ENCODE measurements at places on chromosomes 6 and 20. TPM values are rescaled to one million over a fixed set of nuclear protein-coding genes. Genes with fewer than 3 reads are reported as not detected.

Gene PLCG1
- total RNA-seq, result 419 TPM

Gene SCGN
- not detected for total RNA-seq

Gene SCRT2
- not detected for total RNA-seq

Gene ENPP4
- total RNA-seq, result 9.0 TPM

Gene TCP11
- not detected for total RNA-seq

- H3K4me3 ChIP-seq, result no peak overlapping the region
- no peak for DNase-seq
- H3K27me3 ChIP-seq, result peaks cover 2% of the 10 kb centered on the region
- H3K36me3 ChIP-seq, result no peaks in the 10 kb centered on the region
- H3K4me1 ChIP-seq, result no peaks in the 10 kb centered on the region
Observed at GRCh38 chr6:168782187-168782751, 341.3 kb downstream of the SMOC2 start.

DNA sequence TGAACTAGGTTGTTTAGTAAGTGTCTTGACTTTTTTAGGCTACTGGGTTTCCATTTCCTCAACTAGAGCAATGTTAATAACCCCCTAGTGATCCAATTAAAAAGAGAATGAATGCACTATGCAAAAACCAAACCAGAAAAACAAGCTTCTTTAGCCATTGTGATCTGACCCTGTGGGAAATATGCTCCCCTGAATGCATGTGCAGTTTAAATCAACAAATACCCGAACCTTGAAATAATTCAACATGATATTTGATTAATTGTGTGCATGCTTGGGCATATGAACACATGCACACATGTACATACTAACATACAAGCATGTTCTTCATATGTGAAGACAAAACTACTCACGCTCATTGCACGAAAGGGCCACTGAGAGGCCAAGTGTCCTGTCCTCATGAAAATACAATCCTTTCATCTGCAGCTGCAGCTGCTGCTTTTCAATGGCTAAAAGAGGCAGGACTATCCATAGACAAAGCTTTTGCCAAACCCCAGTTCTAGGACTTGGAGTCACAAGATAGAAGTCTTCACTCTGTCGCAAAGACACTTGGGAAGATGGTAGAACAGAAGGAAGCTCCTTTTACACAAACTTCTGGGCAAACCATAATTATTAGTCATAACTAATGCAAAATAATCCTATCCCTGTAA lies 207.1 kb upstream of the POU3F2 start:
- no peaks in the 10 kb centered on the region for H3K4me1 ChIP-seq
- DNase-seq, result no peak
- H3K36me3 ChIP-seq, result no peaks in the 10 kb centered on the region
- H3K27me3 ChIP-seq, result no peaks in the 10 kb centered on the region

DNA sequence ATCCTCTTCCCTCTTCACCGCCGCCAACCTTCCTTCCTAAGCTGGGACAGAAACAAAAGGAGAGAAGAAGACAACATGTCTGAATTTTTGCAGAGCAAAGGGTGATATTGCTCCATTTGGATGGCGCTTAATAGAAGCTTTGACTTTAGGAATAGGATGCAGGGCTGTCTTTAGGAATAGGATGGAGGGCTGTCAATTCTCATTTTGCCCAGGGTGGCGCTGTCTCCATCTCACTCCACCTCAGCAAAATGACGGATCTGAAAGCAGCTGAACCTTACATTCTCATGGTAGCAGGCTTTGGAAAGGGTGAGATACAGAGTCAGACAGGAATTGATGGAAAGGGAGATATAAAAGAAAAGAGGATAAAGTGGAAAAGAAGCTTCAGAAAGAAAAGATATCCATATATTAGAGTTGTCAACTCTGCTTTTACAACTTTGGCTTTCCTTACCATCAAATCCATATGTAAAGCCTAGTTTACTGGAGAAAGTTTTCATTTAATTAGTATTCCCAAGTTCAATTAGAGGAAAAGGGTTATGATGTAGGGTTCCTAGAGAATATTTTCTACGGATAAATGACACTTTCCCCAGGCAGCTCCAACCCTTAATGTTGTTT lies 2.4 kb downstream of the MTCL3 start:
- H3K36me3 ChIP-seq, result peaks cover 5% of the 10 kb centered on the region
- DNase-seq, result no peak
- peaks cover 29% of the 10 kb centered on the region for H3K4me1 ChIP-seq
- H3K4me3 ChIP-seq, result peak overlapping the region; percentile 95
- H3K27ac ChIP-seq, result peak overlapping the region; percentile 73
- H3K27me3 ChIP-seq, result peaks cover 27% of the 10 kb centered on the region

- H3K27ac ChIP-seq, result no peak overlapping the region
- H3K27me3 ChIP-seq, result peaks cover 24% of the 10 kb centered on the region
- no peaks in the 10 kb centered on the region for H3K36me3 ChIP-seq
- H3K4me3 ChIP-seq, result no peak overlapping the region
- H3K4me1 ChIP-seq, result peaks cover 7% of the 10 kb centered on the region
- no peak for DNase-seq
Observed at GRCh38 chr6:52568320-52568719, 8.5 kb downstream of the TRAM2 start.

DNA sequence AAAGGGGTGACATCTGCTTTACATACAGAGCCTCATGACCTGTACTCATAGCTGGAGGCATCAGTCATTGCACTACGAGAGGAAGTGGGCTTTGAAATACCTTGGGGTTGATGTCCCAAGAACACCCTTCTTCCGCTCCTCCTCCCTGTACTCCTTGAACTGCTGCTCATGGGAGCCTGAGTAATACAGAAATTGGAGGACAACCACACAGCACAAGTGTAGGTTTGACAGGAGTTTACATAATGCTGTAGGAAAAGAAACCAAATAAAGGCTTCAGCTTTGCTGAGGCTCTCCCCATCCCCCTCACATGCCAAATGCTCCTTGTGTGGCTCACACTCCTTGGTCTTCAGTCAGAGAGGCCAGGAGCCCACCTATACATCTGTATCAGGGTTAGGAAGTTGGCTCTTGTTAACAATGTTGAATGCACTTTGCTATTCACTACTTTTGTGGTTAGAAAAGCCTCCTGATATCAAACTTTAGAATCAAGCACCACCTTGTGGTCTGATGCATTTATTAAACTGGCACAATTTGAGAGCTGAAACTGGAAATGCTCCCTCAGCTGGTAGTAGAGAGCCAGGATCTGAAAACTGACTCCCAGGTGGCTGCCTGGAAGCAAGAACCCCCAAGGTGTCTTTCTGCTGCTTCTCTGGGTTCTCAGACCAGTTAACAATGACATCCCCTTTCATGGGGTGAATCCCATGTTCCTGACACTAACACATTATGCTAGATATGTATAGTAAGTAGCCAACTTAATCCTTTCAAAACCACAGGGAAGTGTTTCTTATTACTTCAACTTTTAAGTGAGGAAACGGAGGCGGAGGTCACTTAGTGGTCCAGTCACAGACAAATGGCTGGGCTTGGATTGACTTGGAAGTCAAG lies 56.2 kb upstream of the EDN1 start:
- peak overlapping the region; percentile 78 for H3K27ac ChIP-seq
- no peaks in the 10 kb centered on the region for H3K27me3 ChIP-seq
- DNase-seq, result peak; percentile 29
- H3K4me3 ChIP-seq, result peak overlapping the region; percentile 23

DNA sequence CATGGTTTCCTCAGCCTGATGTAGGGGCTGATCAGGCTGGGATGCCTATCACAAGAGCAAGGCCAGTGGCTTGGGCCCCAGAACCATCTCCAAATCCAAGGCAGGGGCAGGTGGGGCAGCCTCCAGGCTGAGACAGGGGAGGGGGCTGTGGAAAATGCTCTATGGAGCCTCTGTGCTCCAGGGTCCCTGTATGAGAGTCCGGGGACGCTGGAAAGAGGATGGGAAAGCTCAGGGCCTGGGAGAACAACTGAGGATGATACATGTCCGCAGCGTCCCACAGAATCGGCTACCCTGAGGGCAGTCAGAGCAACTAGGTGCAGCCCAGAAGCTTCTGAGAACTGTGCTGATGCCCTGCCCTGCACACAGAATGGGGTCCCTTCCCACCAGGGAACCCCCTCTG lies 43.4 kb downstream of the CPXM1 start:
- no peak overlapping the region for H3K27ac ChIP-seq
- peaks cover 7% of the 10 kb centered on the region for H3K4me1 ChIP-seq
- DNase-seq, result no peak
- H3K36me3 ChIP-seq, result no peaks in the 10 kb centered on the region

DNA sequence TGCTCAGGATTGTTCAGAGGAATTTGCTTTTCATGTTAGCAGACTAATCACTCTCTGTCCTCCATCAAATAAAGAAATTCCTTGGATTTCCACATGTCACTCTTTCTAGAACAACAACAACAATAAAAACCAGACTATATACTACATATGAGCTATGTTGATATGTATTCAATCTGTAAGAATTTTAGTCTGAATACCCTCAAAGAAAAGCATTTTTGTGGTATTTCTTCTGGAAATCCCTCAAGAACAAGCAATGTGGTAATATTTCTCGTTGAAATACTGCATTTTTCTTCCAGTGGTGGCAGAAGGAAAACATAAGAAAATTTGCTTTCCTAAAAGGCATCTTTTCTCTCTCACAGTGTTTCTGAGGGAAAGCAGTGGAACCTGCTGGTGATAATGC lies 312.6 kb upstream of the RSPO3 start:
- no peak overlapping the region for H3K27ac ChIP-seq
- no peak for DNase-seq

DNA sequence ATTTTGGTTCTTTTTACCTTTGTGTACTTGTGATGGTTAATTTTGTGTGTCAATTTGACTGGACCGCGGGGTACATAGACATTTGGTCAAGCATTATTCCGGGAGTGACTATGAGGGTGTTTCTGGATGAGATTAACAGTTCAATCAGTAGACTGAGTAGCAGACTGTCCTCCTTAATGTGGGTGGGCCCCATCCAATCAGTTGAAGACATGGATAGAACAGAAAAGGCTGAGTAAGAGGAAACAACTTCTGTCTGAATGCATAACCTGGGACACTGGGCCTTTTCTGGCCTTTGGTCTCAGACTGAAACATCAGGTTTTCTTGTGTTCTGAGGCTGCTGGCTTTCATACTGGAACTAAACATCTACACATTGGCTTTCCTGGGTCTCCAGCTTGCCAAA lies 303.5 kb upstream of the RUNX2 start:
- H3K4me1 ChIP-seq, result peaks cover 18% of the 10 kb centered on the region
- peaks cover 15% of the 10 kb centered on the region for H3K36me3 ChIP-seq
- no peaks in the 10 kb centered on the region for H3K27me3 ChIP-seq
- DNase-seq, result no peak
- H3K4me3 ChIP-seq, result no peak overlapping the region
- no peak overlapping the region for H3K27ac ChIP-seq

DNA sequence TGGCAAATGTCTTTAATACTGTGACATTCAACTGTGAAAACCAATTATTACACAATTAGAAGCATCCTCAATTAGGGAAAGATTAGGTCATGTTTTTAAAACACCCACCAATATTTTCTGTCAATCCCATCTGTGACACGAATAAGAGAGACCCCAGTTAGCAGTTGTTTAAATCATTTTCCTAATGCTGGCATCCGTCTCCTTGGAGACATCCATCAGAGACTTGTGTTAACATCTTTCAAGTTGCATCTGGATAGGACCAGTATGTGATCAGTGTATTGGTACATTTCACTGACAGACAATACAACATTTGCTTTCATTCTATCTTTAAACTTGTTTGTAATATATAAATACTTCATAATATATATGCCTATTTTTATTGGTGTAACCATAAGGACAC lies 420.7 kb upstream of the RNF217 start:
- H3K36me3 ChIP-seq, result no peaks in the 10 kb centered on the region
- DNase-seq, result no peak
- no peak overlapping the region for H3K4me3 ChIP-seq
- H3K27me3 ChIP-seq, result no peaks in the 10 kb centered on the region

GRCh38 chr6:1910621-1911407 lies 301.1 kb downstream of the FOXC1 start:
- peaks cover 3% of the 10 kb centered on the region for H3K4me1 ChIP-seq
- no peak for DNase-seq
- H3K36me3 ChIP-seq, result peaks cover 2% of the 10 kb centered on the region
- no peaks in the 10 kb centered on the region for H3K27me3 ChIP-seq
- no peak overlapping the region for H3K27ac ChIP-seq

GRCh38 chr20:3751305-3751674 lies 16.3 kb downstream of the ADISSP start:
- DNase-seq, result no peak
- no peak overlapping the region for H3K27ac ChIP-seq
- no peaks in the 10 kb centered on the region for H3K36me3 ChIP-seq
- H3K4me3 ChIP-seq, result peak overlapping the region; percentile 13
- peaks cover 7% of the 10 kb centered on the region for H3K4me1 ChIP-seq

DNA sequence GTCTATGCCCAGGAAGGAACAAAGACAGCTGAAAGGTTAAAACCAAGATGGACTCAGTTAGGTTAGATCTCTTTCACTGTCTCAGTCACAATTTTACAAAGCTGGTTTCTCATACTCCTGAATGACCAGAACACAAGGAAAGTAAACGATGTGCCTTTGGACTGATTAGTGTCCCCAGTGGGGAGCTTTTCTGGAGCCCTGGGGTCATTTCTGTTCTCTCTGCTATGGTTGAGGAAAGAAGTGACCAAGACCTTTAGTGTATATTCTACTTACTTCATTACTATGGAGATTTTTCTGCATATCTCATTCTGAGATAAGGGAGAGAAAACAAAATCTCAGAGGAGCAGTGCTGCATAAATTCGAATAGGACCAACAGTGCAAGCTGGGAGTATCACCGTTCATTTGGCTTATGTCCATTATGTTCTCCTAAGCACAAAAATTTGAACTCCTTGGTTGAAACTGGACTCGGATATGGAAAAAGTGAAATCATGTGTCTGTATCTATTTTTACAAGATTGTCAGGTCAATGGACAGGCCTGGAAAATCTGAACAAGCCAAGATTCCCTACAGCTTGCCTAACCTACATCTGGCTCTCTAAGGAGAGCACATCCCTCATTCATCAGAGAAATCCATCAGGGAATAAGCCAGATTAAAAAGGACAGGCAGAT lies 34.4 kb upstream of the ENPP1 start:
- H3K27ac ChIP-seq, result no peak overlapping the region
- no peak overlapping the region for H3K4me3 ChIP-seq
- H3K4me1 ChIP-seq, result no peaks in the 10 kb centered on the region
- no peaks in the 10 kb centered on the region for H3K36me3 ChIP-seq

- DNase-seq, result no peak
- no peak overlapping the region for H3K27ac ChIP-seq
- H3K4me3 ChIP-seq, result no peak overlapping the region
Observed at GRCh38 chr6:938271-938905, 245.4 kb upstream of the EXOC2 start.

- H3K36me3 ChIP-seq, result no peaks in the 10 kb centered on the region
Observed at GRCh38 chr6:121666814-121667213, 231.4 kb downstream of the GJA1 start.

DNA sequence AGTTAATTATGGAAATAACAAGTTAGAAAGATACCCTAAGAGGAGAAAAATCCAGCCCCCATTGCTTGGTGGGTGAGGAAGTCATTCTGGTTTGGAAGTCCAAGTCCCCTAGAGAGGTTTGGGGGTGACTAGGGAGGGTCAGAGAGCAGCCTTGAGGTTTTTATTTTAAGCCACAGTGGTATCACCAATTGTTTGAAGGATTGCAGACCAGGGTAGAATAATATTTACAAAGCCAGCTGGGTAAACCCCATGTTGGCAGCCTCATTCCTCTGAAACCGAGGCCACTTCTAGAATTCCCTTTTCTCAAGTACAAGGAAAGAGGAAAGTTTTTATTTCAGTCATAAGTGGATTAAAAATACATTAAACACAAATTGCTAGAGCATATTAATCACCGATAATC lies 99.7 kb downstream of the TMEM170B start:
- no peak overlapping the region for H3K4me3 ChIP-seq
- H3K27ac ChIP-seq, result no peak overlapping the region
- H3K4me1 ChIP-seq, result no peaks in the 10 kb centered on the region
- no peaks in the 10 kb centered on the region for H3K36me3 ChIP-seq

Measured in activated naive CD8-positive, alpha-beta T cell treated with anti-CD3 and anti-CD28 coated beads, Interleukin-2, amount 10 ng/mL, durations not matched to agents 7 days and 5 days (primary cell).